ENCODE measurements at places on chromosomes 3 and 15.

DNA sequence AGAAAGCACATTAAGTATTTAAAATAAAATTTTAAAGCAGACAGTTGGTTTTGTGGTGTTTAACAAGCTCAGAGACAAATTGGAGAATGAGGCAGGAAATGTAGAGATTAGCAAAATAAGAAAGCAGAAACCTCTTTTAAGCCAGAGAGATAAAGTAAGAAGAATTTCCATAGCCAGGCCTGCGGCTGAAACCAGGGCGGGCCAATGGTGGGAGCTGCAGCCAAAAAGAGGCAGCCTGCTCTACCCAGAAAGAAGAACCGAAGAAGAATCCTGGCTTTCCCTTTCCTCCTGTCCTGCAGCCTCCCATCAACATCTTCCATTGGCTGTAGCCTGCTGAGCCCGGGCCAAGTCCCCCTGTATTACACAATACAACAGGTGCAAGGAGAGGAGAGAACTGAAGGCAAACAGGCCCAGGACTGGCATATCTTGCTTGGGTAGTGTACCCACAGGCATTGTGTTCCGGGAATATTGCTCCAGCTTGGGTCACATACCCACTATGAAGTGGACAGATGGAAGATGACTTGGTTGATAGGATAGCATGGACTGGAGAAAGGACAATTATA, 11.5 kb upstream of the TFG start:
- DNase-seq: no peak

DNA sequence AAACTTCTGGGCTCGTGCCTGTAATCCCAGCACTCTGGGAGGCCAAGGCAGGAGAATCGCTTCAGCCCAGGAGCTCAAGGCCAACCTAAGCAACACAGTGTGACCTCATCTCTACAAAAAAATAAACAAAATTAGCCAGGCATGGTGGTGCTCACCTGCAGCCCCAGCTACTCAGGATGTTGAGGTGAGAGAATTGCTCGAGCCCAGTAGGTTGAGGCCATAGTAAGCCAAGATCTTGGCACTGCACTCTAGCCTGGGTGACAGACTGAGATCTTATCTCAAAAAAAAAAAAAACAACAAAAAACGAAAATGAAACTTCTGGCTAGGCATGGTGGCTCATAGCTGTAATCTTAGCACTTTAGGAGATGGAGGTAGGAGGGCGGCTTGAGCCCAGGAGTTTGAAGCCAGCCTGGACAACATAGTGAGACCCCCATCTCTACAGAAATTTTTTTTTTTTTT, 53.7 kb downstream of the PIK3CB start:
- DNase-seq: no peak

GRCh38 chr3:188404701-188405100, 250.7 kb downstream of the LPP start:
- no peak for DNase-seq

- DNase-seq: no peak
Measured at GRCh38 chr3:152430223-152431002, 161.7 kb downstream of the MBNL1 start.

- no peak for DNase-seq
Measured at GRCh38 chr15:75208501-75209288, 7.0 kb downstream of the C15orf39 start.

DNA sequence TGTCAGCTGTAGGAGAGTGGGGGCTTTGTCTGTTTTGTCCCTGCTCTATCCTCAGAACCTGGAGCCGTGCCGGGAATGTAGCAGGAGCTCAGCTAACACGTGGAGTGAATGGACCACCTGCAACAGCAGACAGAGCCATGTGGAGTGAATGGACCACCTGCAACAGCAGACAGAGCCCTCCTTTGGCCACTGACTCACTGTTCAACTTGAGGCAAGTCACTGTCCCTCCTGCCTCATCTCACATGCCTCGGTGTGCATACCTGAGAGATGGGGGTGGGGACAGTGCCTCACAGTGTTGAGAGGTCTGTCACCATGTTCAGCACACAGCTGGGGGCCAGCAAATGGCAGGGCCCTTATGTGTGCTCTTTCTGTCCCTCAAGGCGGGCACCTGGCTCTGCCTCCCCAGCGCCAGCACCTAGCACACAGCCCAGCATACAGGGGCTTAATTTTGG, 27.9 kb downstream of the FEM1B start:
- peak; percentile 60 for DNase-seq

DNA sequence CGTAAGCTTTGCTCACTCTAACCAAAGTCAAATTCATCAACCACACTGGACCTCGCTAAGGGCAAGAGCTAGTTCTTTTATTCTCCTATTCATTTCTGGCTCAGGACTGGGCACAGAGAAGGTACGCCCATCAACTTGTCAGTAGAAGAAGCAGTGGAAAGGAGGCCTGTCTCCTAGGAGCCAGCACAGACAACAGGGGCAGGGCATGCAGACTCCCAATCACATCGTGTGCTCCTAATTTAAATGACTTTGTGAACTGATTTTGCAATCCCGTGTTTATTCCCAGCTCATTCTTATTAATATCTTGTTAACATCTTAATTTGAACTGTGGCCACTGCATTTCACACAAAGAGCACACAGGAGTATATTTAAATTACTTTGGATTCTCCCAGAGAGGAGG, 161.1 kb upstream of the BCL6 start:
- no peak for DNase-seq

DNA sequence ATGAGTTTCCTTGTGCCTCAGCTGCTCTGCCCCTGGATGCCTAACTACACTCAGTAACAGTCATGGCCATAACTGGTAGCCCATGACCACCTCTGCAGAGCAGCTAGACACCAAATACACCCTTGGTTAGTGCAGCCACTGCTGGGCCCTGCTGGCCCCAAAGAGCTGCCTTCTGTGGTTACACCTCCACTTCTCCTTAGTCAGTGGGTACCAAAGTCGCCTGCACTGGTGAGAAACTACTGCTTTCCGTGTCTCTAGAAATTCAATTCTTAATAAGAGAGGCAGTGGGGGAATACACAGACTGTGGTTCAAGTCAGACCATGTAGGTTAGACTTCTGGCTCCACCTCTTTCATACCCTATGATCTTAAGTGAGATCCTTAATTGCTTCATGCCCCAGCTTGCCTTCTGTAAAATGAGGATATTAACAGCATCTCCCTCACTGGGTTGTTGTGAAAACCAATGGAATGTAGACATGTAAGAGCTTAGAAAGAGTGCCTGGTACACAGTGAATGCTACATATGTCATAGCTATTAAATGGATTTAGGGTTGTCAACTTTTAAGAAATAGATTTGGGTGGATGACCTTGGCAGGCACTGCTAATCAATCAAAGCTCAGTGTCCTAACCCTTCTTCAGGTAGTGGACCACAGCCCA, 18.2 kb downstream of the HEG1 start:
- DNase-seq: no peak

All from type B pancreatic cell (in vitro differentiated cells).